Fibroblast of skin of scalp (primary cell): ENCODE measurements at places on chromosomes 4 and X.

DNA sequence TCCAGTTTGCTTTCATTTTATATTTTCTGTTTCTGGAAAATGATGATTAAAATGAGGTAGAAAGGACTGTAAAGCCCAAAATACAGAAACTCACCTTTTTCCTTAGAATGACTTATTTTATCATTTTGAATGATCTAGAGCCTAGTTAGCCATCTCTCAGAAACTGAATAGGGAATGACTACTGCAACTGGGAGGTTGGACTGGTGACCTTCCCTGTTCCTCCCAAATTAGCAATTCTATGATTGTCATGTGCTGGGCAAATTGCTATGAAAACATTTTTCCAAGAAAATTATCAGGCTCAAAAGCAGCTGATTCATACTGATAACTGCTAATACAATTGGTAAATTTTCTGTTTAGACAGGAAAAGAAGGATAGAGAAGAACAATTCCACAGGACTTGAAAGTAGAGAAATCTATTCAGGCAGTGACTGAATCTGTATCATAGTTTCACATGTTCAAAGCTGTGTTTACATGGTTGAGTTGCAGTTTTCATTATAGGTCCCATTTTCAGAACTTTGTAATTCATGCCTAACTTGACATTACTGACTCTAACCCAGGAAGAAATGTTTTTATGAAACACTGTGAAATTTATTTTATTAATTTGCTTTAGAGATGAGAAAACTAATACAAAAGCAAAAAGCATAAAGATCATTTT is 43.4 kb upstream of the SEC24B start:
- DNase-seq, result no peak

DNA sequence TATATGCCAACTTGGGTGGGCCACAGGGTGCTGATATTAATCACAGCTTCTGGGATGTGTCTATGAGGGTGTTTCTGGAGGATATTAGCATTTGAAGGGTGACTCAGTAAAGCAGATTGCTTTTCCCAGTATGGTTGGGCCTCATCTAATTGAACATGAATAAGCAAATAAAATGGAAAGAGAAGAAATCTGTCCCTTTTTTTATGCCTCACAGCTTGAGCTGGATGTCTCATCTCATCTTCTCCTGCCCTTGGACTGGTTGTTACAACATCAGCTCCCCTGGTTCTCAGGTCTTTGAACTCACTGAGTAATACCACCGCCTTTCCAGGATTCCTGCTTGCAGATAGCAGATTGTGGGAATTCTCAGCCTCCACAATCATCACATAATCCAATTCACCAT is 1149.2 kb downstream of the PCDH18 start:
- peak; percentile 3 for DNase-seq

DNA sequence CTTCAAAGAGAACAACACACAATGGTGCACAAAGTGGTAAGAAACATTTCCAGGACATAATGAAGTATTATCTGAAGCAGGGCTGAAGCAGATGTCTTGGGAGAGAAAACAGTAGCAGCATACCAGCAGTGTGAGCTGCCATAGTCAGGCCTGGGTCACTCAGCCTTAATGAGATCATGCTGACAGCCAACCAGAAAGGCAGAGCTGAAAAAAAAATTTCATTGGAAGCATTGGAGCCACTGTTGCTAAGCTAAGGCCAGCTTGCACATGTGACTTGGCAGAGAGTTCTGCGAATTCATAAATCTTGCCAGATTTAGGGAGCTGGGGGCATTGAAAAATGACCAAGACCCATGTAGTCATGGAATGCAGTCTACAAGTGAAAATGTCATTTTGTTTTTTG is 444.0 kb upstream of the PITX2 start:
- DNase-seq, result peak; percentile 71

DNA sequence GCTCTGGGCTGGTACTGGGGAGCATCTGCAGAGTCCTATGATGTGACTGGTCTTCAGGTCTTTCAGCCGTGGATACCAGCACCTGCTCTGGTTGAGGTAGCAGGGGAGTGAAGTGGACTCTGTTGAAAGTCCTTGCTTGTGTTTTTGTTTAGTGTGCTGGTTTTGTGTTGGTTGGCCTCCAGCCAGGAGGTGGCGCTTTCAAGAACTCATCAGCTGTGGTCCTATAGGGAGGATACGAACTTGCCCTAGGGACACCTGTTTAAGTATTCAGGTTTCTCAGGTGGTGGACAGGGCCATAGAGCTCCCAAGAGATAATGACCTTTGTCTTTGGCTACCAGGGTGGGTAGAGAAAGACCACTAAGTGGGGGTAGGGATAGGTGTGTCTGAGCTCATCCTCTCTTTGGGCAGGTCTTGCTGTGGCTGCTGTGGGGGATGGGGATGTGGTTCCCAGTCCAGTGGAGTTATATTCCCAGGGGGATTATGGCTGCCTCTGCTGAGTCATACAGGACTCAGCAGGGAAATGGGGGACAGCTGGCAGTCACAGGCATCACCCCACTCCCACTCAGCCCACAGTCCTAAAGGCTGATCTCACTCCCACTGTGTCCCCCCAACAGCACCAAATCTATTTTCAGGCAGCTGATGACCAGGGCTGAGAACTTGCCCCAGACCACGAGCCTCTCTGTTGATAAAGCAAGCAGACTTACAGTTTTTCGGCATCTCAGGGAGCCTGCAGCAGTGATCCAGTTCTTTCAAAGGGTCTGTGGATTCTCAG is 24.1 kb downstream of the MSMO1 start:
- no peak for DNase-seq

- no peak for DNase-seq
Measured at GRCh38 chr4:186805020-186805820, 81.6 kb upstream of the FAT1 start.

DNA sequence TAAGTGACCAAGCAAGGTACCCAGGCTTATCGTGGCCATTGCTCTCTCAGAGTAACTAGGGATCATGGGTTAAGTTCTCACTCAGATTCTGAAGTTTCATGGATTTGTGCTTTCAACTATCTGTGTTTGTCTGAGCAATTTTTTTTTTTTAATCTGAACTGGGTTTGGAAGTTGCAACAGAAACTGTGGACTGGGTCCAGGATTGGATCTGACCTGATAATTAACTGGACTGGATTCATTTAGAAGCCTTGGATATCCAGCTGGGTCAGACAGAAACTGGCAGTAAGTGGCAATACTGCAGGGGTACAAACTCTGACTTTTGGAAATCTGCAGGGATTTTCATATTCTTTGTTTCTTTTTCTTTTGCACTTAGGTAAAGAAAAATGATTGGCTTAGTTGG is 38.7 kb upstream of the FGF2 start:
- DNase-seq, result no peak

DNA sequence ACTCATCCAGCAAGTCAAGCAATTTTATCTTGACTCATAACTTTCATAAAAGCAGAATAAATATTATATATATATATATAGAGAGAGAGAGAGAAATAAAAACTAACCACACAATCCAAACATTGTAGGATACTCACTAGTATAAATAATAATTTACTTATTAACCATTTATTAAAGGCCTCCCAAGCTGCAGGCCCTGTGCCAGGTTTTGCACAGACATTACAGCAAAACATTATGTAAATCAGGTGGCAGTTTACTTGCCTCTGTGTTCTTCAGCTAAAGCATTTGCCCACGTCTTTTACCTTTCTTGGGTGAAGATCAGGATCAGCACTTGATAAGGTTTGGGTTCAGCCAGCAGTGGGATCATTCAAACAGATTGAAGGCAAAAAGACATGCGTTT is 75.6 kb downstream of the CLDN22 start:
- no peak for DNase-seq

DNA sequence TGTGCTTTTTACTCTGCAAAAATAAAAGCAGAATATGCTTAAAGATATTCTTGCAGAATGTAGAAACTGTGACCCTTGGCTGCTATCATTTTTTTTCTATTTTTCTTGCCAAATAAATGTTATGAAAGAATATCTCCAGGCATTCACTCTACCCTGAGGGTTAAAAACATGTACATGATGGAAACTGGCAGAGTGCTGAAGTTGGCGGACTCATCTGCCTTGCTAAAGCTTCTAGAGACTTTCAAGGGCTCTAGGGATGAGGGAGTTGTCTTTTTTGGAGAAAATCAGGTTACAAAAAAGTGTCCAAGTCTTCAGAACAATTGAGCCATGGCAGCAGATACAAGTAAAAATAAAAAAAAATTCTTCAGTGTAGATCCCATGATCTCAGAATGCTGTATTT is 40.5 kb upstream of the NRK start:
- DNase-seq, result no peak

DNA sequence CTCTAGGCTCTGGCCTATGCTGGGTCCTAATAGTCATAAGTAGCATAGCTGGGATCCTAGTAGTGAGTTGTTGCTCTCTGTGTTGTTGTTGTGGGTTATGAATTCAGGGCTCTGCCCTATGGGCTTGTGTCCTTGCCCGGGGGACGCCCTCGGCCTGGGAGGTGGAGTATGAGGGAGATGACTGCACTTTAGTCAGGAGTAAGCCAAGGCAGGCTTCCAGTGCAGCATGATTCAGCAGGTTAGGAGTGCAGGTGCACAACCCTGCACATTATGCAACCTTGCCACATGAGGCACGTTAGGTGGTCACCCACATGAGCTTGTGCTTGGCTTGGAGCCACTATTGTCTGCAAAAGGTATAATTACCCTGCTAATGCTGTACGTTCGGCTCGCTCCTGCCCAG is 58.4 kb upstream of the CCDC149 start:
- DNase-seq, result no peak

- DNase-seq, result no peak
Measured at GRCh38 chrX:66150163-66150562, 13.9 kb upstream of the HEPH start.

GRCh38 chr4:5003918-5004317 is 15.3 kb downstream of the CYTL1 start:
- DNase-seq, result no peak

GRCh38 chr4:18540349-18540748 is 518.8 kb upstream of the LCORL start:
- DNase-seq, result no peak

GRCh38 chr4:108834835-108835384 is 72.1 kb upstream of the ETNPPL start:
- DNase-seq, result peak; percentile 67

DNA sequence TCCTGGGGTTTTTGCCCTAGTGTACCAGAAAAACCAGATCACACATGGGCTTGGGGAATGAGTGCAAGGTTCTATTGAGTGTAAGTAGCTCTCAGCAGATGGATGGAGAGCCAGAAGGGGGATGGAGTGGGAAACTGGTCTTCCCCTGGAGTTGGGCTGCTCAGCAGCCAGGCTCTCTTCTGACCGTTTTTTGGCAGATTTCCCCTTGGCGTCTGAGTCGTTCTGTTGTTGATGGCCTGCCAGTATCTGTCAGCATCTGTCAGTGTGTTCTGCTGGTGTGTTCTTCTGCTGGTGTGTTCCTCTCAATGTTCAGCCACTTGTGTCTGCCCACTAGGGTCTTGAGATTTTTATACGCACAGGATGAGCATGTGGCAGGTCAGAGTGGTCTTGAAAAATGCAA is 633.9 kb upstream of the CPEB2 start:
- DNase-seq, result no peak

DNA sequence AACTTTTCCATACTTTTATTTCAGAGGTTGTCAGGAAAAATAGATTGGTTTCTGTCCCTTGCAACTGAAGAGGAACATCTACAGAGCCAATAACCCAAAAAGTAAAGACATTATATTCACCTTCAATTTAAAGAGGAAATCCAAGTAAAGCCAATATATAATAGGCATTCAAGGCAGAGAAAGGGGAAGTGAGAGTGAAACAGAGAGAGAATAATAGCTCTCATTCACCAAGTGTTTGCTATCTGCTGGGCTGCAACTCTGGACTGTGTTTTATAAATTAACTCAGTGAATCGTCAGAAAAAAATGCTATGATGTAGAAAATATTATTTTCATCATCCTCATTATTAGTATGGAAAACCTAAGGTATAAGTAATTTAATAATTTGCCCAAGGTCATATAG is 448.5 kb downstream of the TRAM1L1 start:
- no peak for DNase-seq

DNA sequence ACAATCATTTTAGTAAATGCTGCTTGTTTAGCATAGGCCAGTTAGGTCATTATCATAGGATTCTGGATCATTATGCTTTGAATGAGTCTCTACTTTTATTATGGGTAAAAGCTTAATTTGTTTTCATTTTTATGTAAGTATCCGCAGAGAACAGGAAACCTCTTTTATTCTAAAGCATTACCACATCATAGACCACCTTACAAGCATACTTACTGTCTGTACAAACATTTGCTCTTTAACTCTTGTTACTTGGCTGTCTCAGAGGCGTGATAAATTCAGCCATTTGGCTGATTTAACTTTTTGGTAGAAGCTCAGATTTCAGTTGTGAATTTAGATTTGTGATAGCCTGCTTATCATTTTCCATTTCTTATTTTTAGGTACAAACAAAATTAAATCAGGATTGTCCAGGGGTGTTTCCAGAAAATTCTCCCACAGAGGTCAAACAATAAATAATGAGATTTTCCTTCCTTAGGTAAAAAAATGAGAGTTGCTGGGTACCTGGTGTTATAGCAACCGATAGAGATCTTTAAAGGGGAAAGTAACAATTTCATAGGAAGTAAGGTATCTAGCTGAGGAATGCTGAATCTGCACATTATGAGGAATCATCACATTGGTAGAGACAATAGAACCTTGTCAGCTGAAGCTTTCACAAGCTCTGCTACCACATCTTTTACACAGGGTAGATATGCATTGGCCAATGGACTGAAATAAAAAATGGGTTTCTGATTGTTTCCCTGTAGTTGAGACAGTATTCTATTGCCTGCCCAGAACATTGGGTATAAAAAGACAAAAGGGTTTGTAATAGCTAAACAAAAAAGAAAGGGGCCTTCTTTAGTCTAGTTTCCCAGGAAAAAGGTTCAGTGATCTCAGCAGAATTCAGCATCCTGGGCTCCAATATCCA is 62.5 kb downstream of the NDNF start:
- DNase-seq, result no peak

DNA sequence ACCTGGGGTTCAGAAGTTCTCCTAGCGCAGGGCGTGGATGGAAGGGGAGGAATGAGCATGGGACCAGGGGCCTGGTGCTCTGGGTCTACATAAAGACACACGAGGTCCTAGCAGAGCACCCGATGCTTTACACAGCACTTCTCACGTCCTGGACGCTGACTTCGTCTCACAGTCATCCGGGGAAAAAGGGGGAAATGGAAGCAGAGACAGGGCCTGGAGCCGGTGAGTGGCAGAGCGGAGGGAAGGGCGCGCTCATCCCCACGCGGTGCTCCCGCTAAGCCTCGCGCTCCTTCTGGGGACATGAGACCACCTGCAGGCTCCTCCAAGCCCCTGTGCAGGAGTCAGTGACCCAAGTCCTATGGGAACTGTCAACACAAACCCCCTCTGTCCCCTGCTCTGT is 157.7 kb downstream of the AFAP1 start:
- no peak for DNase-seq

DNA sequence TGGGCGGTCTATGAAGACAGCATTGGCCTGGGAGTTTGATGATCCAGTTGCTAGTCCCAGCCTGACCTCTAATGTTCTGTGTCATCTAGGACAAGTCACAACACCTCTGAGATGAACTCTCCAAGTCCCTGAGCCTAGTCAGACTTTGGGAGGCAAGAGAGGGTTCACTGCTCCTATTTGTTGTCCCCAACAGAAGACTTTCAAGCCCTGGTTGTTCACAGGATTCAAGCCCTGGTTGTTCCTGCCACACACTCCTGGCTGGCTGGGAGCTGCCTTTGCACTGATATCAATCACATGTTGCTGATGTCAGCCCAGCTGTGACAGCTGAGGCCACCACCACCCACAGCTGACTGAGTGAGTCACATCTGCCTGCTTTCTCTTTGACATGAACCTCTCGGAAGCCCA is 253.2 kb upstream of the RASGEF1B start:
- no peak for DNase-seq
